NT2/D1 (cell line): ENCODE measurements at places on chromosomes 7 and 10.
A peak's percentile ranks its signal among the peaks of the same experiment; 100 is the strongest.

- DNase-seq, result no peak
Measured at GRCh38 chr10:103232131-103232673, 13.5 kb upstream of the RPEL1 start.

DNA sequence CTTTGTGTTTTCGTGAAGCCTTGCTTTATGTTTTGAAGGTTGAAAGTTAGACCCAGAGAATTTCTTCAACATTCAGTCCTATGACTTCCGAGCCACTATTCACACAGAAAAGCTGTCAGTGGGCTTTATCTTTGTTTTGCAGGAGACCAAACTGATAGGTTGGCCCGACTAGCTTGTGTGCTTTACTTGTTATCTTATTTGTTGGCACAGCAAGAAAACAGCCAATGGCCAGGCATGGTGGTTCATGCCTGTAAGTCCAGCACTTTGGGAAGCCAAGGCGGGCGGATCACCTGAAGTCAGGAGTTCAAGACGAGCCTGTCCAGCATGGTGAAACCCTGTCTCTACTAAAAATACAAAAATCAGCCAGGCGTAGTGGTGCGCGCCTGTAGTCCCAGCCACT is 16.0 kb upstream of the GDI2 start:
- DNase-seq, result no peak

DNA sequence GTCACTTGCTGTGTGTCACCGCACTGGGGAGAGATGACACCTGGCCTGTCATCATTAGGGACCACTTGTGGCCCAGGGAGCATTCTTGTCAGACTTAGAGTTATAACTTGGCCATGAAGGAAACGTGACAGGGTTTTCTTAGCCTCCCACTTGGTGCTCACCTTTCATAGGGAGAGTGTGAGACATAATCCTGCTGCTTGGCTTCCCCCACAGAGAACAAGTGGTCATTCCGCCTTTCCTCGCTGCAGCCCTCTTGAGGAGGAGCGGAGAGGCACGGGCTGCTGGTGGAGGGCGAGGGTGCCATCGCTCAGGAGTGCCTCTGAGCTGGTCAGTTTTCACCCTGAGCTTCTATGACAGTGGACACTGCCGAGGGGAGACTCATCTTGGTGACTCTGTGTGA is 125.0 kb upstream of the GJD4 start:
- no peak for DNase-seq

- DNase-seq, result no peak
Measured at GRCh38 chr10:6337382-6337781, 134.7 kb downstream of the PFKFB3 start.

DNA sequence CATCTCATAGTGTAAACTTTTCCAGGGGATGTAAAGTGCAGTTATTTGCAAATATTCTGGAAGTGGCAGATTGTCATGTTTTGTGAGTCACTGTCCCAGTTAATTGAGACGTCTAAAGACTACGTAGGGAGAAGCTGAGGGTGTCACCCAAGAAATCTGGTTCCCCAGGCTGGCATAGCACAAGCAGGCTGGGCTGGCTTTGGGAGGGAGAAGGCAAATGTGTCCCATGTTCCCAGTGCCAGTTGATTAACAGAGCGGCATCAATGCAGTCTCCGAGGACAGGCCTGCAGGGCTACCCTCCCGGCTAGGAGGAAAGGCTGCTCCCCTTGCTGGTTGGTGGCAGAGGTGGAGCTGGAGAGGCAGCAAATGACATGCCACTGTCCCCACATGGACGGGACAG is 388.3 kb upstream of the MKI67 start:
- DNase-seq, result no peak

GRCh38 chr7:40674316-40674715 is 539.5 kb downstream of the SUGCT start:
- DNase-seq, result no peak

- no peak for DNase-seq
Measured at GRCh38 chr7:111112439-111112838, 21.5 kb downstream of the LRRN3 start.

DNA sequence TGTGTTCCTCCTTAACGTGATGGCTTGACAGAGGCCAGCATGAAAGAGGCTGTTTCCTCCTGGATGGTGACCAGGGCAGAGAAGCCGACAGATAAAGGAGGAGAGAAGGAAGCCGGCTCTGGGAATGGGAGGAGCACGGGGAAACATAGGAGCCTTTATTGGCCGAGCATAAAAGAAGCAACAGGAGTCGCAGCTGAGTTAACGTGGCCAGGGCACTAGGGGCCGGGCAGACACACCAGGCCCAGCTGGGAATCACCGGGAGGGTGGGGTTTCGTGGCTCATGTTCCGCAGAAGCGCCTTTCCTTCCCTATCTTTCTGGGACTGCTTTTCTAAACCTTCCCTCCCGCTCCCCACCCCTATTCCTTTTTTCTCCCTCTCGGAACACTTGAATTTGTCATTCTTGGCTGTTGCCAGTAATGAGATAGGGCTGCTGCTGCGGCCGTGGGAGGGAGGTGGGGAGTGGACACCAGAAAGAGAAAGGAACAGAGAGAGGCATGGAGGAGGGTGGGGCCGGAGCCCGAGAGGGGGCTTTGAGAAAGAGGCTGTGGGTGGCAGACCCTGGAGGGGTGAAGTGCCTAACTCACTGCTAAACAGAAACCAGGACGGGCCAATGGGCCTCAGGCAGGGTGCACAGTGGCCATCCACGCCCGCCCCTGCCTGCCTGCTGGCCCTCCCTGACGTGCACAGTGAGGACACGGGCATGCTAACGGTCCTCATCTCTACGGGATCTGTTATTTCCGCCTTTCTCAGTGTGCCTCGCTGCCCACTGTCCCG is 65.2 kb downstream of the COL13A1 start:
- no peak for DNase-seq

GRCh38 chr7:143882020-143882603 is 19.9 kb downstream of the TCAF1 start:
- no peak for DNase-seq

- DNase-seq, result no peak
Measured at GRCh38 chr10:74289951-74290350, 138.9 kb downstream of the ADK start.

- DNase-seq, result peak; percentile 32
Measured at GRCh38 chr7:106717955-106718871, 57.3 kb upstream of the CCDC71L start.

- DNase-seq, result peak; percentile 30
Measured at GRCh38 chr10:101749047-101750016, 26.6 kb downstream of the FGF8 start.

DNA sequence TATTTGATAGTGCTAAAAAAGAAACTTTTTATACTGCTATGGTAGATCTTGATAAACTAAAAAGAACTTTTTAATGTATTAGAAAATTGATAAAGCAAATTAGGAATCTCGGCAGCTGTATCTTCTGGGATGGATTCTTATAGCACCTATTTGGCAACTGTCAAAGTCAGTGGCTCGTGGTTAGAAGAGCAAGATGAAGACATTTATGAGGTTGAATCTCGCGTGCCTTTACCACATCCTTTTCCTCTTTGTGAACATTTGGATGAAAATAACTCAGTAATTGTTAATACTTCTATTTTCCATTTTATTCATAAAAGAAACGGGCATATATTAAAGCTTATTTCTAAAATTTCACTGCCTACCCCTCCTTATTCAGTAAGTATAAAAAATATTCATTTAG is 76.2 kb downstream of the CYP51A1 start:
- DNase-seq, result no peak

GRCh38 chr10:91012502-91012901 is 91.6 kb upstream of the ANKRD1 start:
- no peak for DNase-seq

DNA sequence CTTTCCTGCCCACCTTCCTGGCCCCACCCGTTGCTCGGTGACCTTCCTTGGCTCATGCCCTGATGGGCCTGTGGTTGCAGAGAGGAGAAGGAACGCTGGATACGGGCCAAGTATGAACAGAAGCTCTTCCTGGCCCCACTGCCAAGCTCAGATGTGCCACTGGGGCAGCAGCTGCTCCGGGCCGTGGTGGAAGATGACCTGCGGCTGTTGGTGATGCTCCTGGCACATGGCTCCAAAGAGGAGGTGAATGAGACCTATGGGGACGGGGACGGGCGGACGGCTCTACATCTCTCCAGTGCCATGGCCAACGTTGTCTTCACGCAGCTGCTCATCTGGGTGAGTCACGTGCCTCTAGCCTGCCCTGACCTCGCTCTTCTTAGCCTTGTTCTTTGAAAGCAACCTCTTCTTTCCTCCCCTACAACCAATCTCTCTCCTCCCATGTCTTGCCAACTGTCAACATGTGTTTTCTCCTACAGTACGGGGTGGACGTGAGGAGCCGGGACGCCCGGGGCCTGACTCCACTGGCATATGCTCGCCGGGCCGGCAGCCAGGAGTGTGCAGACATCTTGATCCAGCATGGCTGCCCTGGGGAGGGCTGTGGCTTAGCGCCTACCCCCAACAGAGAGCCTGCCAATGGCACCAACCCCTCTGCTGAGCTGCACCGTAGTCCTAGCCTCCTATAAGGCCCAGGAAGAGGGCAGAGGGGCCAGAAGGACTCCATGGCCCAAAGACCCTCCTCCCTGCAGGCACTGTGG is 24.1 kb downstream of the GBX1 start:
- DNase-seq, result no peak

- no peak for DNase-seq
Measured at GRCh38 chr10:77297393-77297739, 340.2 kb downstream of the KCNMA1 start.

DNA sequence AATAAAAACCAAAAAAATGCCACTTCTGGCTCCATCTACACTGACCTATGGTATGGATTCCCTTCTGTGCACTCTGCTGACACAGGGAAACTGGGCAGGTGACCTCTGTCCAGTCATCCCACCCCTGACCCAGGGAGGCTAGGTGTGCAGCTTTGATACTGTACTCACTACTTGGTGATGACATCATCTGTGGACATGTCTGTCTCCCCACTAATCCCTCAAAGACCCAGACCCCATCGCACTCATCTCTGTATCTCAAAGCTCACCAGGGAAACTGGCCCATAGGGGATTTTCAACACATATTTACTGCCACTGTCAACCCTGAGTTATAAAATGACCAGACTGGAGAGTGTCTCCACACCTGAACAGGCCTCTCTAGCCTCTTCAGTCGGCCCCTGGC is 10.6 kb downstream of the SGMS1 start:
- no peak for DNase-seq

- no peak for DNase-seq
Measured at GRCh38 chr7:31811650-31812461, 124.8 kb downstream of the PPP1R17 start.
